ENCODE measurements at places on chromosomes 16 and 17.
A peak's percentile ranks its signal among the peaks of the same experiment; 100 is the strongest.

- no peak for DNase-seq
Measured at GRCh38 chr16:76653390-76654026, 376.3 kb downstream of the CNTNAP4 start.

DNA sequence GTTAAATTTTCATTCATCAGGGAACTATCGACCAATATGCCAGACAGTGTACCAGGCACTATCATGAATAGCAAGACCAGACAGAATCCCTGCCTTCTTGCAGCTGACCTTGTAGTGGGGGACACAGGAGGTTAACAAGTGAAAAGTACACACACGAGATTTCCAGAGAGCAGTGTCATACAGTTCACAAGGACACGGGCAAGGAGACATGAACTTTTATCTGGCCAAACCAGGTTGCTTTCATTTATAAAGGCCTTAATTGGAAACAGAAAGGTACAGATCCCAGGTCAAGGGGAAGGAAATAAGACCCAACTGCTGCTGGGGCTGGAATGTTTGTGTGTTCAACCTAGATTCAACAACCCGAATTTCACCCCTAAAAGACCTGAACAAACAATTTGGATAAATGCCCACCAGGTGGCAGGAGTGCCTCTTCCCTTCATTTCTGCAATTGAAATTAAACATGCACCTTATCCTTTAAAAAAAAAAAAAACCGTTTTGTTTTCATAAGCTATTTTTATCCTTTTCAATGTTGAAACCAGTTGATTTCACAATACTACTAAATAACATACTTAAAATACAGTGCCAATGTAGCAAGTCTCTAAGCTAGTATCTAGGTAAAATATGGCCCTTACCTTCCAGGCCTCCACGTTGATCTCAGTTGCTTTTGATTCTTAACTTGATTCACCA, 65.9 kb downstream of the EMP2 start:
- peak; percentile 63 for DNase-seq

DNA sequence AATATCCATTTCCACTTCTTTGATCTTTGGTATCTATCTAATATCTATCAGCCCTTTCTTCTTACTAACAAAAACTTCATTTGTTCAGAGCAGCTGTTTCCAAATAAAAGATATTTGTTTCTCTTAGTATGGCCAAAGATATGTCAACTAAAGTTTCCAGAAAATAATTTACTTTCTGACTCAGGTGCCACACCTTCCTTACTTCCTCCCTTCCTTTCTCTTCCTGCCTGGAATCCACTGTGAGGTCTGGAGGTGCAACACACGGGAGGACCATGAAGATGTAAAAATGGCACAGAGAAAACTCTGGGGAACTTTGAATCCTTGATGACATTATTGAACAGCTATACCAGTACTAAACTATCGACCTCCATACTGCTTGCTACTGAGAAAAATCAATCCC, 14.0 kb downstream of the MED13 start:
- no peak for DNase-seq

GRCh38 chr17:7408252-7408727, 645 bp downstream of the NLGN2 start:
- peak; percentile 58 for DNase-seq

GRCh38 chr16:86496262-86496928, 13.9 kb upstream of the FOXF1 start:
- DNase-seq, result no peak

Data from activated naive CD4-positive, alpha-beta T cell treated with anti-CD3 and anti-CD28 coated beads, Interleukin-2, amount 10 ng/mL, durations not matched to agents 7 days and 5 days (primary cell).